ENCODE measurements at places on chromosomes 13 and 19.

DNA sequence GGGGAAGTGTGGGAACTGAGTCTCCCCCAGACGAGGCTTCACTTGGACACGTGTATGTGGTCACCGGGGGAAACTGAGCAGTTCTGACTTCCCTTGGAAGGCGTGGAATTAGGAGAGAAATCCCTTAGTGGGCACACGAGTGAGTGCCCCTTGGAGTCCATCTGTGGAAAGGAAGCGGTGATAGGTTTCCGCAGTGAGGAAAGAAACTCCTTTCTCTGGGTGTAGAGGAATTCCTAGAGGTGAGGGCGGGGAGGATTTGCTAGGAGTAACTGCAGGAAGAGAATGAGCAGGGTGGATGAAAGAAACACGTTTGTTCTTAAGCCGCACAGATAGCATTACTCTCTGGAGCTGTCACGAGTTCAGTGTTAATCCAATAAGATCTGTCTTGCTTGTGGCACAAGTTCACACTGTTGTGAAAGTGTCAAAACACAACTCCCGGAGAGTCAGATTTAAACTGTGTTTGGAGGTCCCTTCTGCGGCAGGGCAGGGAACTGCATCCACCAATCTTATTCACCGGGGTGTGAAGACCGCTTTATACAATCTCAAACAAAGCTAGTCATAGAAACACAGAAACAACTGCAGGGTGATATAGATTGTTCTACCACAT lies 1.2 kb downstream of the KL start:
- DNase-seq, result no peak

- DNase-seq, result no peak
Measured at GRCh38 chr19:18830488-18830887, 1.3 kb upstream of the UPF1 start.

DNA sequence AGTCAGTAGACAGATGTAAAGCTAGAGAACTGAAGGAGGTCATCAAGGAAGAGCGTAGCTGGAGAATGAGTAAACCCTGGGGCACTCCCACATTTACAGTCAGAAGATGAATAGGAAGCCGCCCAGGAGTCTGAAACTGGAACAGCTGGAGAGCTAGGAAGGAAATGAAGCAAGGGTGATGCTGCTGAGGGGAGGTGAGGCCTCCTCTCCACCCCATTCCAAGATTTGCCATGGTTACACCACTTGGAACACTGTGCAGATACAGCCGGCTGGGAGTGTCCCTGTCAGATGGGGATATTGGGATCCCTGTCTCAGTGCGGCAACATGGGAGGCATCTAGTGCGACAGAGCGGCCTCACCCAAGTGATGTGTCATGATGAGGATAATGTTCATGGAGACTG lies 51.8 kb upstream of the GPI start:
- DNase-seq, result no peak

DNA sequence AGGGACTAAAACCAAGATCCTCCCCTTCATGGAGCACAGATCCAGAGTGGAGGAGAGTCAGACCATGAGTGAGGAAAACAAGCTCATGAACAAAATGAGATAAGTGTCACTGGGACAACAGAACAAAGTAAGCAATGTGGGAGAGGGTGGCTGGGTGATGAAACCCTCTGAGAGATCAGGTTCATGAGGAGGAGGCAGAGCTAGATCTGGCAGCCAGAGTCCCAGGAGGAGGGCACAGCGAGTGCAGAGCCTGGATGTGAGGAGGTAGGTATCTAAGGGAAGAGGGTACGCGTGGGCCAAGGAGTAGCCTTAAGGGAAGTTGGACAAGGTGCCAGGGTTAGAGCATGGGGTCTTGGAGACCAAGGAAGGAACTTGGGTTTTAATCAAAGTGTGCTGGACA lies 1311.9 kb downstream of the UQCRFS1 start:
- DNase-seq, result no peak

DNA sequence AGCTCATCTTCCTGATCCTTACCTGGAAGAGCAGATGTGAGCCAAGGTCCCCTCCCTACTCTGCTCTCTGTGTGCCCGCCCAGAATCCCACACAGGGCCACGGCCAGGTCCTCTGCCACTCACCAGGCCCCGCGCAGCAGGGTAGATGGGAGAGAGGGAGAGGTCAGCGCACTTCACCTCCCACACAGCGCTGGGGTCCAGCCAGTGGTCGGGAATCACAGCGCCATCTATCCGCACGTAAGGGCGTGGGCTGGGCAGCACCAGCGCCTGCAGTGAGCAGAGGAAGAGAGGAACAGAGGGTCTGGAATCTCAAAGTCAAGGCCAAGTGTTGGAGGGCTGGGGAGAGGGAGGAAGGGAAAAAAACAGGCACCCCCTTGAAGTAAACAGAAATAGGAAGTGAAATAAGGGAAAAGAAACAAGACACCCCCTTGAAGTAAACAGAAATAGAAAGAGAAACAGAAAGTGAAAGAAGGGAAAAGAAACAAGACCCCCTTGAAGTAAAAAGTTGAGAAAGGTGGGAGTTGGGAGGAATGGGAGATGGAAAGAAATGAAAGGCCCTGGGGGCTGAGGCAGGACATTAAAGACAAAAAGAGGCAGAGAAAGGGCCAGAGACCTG lies 7.0 kb upstream of the PLA2G4C start:
- no peak for DNase-seq

GRCh38 chr13:20778311-20778710 lies 4.5 kb upstream of the EEF1AKMT1 start:
- DNase-seq, result no peak

DNA sequence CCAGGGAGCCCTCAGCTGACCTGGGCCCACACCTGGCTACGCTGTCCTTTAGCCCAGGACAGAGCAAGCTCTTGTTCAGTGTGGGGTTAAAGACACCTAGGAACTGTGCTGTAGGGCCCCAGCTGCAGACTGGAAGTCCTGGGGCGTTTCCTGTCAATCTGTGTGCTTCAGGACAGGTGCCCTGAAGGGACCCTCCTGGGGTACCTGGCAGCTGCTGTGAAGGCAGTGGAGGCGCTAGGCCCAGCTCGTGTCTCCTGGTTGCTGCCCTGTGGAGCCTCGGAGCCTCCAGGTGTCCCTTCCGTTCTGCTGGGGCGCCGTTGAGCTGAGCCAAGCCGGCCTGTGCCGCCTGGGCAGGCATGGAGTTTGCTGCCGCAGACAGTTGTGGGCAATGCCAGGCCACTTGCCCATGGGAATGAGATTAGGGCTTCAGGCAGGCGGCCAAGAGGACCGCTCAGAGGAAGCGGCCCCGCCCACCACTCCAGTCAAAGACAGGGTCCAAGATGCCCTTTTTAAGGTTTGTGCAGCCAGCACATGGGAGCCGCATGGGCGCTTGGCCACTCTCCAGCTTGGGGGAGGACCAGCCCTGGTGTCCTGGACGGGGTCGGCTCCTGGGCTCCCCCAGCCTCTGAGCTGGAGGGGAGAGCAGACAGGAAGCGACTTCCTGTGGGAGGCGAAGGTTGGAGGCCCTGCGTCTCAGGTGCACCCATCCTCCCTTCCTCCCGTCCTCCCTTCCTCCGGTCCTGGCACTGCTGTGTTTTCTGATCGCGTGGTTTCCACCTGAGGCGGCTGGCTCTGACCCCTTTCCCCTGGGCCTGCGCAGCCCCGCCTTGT lies 4.0 kb downstream of the PTBP1 start:
- DNase-seq, result no peak

DNA sequence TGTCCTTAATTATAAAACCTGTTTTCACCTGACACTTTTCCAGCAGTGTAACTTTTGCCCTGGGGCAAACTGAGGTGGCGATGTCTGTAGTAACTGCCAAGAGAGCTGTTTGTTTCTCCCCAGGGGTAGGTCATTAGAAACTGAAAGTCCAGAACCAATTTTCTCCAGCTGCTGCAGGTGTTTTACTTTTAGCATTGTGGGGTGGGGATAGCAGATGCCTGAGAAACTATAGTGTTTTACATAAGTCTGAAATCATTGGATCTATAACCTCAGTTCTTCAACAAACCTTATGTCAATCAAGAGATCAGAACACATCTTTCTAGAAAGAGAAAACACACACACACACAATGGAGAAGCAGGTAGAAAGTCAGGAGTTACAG lies 92.7 kb downstream of the LHFPL6 start:
- no peak for DNase-seq

- no peak for DNase-seq
Measured at GRCh38 chr13:89923736-89924135, 1423.8 kb upstream of the MIR17HG start.

DNA sequence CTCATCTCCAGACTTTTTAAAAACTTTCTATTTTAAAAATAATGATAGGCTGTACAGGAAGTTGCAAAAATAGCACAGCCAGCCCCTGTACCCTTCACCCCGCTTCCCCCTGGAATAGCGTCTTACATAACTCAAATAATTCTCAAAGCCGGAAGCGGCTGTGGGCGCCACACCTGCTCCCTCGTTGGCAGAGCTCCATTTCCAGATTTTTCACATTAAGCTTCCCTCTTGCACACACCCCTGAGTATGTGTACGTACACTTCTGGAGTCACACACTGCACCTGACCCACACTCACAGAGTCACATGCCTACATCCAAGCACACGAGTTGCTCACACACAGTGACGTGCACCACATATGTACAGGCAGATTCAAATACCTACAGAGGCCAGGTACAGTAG lies 24.9 kb upstream of the DPP9 start:
- DNase-seq, result no peak
